ENCODE measurements at places on chromosomes 7 and 10.

GRCh38 chr7:7745966-7746365, 27.6 kb upstream of the RPA3 start:
- no peak for DNase-seq

- no peak for DNase-seq
Measured at GRCh38 chr7:117385363-117386109, 41.8 kb downstream of the ASZ1 start.

DNA sequence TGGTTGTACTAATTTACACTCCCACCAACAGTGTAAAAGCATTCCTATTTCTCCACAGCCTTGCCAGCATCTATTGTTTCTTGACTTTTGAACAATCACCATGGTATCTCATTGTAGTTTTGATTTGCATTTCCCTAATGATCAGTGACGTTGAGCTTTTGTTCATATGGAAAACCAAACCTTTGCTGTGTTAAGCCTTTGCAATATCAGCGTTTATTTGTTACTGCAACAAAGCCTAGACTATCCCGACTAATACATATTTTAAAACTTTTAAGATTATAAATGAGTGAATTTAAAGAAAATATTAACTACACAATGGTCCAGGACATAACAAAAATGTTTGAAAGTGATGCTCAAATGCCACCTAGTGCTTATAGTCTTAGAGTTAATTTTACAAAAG, 26.6 kb downstream of the TRIL start:
- DNase-seq: no peak

DNA sequence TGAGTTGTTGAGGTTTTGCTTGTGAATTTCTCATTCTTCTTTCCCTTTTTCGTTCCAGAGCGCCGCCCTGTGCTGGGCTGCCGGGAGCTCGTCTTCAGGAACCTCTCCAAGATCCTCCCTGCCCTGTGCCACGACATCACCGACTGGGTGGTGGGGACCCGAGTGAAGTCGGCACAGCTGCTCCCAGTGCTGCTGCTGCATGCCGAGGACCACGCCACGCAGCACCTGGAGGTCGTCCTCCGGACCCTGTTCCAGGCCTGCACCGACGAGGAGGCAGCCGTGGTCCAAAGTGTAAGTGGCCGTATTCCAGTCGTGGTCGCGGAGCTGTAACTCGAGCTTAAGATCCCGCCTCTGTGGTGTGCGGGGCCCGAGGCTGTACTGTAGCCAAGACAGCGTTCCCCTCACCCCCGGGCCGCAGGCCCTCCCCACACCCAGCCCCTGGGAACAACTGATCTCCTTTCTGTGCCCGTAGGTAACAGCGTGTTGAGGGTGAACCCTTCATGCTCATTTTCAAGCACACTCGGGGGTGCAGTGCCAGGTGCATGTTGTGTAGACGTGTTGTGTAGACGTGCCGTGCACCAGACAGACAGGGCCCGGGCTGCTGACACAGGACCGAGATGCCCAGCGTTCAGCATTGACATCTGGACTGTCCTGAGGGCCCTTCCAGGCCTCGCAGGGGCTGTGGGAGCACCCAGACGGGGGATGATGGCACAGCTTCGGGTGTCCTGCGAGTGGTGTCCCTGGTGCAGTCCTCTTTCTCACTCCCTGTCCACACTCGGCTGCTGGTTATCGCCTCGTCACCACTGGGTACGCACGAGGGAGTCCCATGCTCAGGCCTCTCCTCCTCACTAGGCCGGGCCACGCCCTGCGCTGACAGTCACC, 27.7 kb upstream of the PRKAR1B start:
- no peak for DNase-seq

DNA sequence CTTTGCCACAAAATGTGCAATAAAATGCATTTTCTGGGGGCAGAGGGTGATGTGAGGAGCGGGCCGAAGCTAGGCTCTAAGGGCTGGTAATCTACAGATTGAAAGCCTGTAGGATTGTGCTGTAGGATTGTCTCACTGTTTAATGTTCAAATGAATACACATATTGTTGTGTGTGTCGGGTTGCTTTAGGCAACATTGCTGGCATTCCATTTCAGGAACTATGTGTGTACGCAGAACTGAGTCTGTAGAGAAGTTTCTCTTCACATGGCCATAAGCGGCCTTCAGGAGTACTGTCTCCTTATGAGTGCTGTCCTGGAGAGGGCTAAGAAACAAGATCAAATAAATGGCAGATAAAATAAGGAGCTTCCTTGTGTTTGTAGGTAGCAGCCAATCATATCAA, 540.2 kb downstream of the GATA3 start:
- no peak for DNase-seq

- DNase-seq: no peak
Measured at GRCh38 chr10:36441557-36441956, 683.8 kb upstream of the ANKRD30A start.

DNA sequence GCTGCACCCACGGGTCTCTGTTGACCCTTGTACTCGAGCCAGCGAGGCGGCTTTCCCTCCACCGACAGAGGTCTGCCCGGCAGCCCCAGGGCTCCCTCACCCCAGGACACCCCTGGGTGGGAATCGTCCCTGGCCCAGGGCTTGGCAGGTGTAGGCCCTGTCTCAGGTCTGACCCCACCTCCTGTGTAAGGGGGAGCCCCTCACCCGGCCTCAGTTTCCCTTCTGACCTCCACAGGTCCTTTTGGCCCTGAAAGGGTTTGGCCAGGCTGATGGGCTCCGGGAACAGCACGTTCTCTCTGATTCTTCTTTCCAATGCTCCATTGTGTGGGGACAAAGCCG, 25.0 kb upstream of the ELFN1 start:
- no peak for DNase-seq

DNA sequence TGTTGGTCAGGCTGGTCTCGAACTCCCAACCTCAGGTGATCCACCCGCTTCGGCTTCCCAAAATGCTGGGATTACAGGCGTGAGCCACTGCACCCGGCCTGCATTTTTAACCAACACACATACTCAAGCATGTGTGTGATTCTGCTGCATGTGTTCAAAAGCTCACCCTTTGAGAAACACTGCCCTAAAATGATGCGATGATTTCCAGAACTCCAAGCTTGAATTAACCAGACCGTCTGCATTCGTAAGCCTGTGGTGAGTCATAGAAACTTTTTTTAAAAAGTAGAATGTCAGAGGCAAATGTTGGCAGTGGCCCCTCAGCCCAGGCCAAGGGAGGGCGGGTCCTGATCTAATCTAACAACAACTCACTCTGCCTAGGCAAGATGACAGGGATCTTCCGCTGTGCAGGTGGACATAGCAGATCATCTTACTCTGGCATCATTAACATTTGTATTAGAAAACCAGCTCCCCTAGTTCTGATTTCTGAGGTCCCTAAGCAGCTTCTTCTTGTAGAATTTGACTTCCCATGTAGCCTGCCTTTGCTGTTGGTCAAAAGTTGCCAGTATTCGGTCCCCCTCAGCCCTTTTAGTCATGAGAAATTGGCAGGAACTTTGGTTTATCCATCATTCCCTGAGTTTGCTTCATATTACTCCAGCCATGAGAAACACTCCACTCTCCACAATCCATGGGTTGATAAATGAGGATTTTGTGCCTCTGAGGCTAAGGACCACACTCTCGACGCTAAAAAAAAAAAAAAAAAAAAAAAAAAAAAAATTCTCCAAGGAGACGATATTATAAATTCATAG, 190.4 kb downstream of the SKIDA1 start:
- no peak for DNase-seq

DNA sequence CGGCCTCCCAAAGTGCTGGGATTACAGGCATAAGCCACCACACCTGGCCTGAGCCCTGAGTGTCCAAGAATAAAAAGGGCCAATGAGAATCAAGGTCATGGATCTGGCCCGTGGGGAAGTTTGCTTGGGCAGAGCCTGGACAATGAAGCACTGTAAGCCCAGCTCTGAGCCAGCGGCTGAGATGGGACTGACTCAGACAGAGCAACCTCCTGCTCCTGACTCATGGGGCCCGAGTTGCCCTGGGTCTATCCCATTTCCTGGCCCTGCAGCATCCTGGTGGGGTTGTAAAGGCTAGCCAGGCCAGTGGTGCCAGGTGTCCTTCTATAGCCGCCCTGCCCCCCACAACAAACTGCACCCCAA, 5.2 kb upstream of the MYH16 start:
- DNase-seq: no peak

- DNase-seq: no peak
Measured at GRCh38 chr7:30896036-30896435, 15.6 kb upstream of the AQP1 start.

DNA sequence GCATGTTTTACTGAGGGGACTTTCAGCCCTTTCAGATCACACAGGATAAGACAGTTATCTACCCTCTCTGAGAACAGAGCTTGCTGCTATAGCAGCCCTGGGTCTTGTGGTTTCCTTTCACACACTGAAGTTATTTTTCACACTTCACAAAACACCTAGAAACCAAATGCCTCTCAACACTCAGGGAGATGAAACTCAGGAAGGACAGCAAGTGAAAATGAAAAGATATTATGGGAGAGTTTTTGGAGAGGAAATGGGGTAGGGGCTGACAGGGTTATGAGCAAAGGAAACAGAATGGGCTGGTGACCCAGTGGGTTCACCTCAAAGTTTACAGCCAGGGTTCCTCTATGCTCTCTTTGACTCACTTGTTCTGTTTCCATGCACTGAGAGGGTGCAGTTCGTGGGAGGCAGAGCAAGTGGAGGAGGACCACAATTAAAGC, 17.0 kb upstream of the GIMAP2 start:
- DNase-seq: peak; percentile 52

DNA sequence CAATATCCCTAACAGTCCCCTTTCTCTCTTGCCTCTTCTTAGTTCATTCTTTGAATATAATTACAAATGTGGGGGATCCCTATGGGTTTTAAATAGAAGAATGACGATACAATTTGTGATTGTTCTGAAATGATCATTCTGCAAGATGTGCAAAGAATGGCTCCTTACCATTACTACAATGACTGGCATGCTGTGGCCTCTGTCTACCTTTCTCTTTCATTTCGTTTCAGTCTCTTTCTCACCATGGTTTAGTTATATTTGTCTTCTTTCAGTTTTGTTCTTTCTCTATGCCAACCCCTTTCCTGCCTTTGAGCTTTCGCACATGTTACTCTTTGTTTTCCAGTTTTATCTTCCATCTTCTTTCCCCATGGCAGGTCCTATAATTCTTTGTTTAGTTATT, 176.5 kb downstream of the SUGCT start:
- DNase-seq: no peak

DNA sequence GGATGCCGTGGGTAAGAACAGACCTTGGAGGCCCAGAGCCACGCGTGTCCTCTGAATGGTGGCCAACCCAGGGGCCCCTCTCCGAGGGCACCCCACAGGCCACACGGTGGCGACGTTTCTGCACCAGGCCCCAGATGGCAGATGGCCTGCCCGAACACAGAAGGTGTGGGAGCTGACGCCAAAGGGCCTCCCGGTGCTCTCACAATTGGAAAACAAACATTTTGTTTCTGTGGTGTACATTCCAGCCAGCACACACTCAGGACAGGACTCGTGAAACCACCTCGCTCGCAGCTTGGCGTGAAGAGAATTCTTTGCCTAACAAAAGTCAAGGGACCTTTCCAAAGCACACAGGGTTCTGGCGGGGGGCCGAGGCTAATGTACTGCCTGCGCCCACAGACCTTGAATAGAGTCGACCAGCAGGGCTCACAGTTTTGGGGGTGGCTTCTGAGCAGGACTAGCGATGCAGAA, 112.1 kb downstream of the FAM53B start:
- peak; percentile 56 for DNase-seq

DNA sequence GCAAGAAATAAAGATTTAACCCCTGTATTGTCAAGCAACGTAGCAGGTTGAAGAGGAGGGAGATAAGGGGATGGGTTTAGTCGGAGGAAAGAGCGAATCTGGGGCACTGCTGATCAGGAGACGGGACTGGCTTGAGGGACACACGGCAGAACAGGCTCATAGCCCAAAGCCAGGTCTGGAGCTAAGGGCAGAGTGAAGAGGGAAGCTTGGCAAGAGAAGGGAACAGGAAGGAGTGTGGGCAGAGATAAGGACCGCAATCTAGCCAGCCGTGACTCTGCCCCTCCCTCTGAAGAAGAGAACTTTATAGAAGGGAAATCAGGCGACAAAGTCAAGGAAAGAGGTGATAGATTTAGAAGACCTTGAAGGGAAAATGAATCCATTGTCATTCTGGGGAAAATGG, 67.6 kb downstream of the CAV1 start:
- no peak for DNase-seq

DNA sequence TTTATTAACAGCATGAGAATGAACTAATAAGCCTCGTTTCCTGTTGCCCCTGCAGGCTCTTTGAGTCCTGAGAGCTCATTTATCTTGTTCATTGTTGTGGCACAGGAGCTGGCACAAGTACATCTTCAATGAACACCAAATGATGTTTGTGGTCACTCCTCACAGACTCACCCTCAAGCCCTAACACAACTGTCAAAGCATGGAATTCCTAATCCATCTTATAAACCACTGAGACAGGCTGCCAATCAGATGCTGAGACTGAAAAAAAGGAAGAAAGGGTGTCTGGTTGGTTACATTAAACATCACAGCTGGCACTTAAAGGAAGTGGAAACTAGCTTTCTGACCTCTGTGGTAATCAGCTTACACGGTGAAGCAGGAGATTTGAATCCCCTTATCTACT, 7.7 kb upstream of the CCDC172 start:
- no peak for DNase-seq

DNA sequence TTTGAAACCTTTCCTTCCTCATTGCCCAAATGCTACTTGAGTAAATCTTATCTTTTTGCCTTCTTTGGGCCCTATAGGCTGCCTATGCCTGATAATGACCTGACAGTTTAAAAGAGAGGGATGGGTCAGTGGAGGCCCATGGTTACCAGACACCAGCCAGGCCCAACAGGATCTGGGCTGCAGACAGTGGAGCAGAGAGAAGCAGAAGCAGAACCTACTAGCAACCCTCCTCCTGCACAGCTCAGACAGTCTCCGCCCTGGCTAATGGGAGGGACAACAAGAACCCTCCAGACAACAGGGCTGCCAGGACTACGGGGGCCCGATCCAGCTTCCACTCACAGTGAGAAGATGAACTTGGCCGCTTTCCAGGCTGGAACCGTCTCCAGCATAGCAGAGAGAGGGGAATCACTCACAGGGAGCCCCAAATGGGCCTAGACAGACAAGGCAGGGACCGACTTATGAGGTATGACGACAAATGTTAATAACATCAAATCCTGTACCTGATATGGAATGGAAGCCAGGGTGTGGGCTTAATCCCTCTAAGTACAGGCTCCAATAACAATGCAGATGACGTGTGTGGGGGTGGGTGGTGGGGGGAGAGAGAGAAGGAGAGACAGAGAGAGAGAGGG, 31.7 kb upstream of the DGKI start:
- no peak for DNase-seq

DNA sequence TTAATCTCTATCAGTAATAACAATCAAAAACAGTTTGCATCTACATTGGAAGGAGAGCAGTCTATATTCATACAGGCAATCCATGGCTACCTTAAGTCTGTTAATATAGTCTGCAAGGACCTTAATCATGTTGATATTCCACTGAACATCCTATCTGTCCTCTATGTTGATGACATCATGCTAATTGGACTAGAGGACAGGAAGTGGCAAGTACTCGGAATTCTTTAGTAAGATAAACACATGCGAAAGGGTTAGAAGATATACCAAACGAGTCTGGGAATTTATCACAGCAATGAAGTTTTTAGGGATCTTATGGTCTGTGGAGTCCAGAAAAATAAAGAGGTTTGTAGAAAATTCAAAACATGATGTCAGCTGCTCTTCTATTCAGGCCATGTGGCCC, 11.3 kb upstream of the SAMD9L start:
- no peak for DNase-seq

- DNase-seq: no peak
Measured at GRCh38 chr7:30914596-30914995, 2.9 kb downstream of the AQP1 start.
